ENCODE measurements at places on chromosomes 12 and 14.
A peak's percentile ranks its signal among the peaks of the same experiment; 100 is the strongest.

DNA sequence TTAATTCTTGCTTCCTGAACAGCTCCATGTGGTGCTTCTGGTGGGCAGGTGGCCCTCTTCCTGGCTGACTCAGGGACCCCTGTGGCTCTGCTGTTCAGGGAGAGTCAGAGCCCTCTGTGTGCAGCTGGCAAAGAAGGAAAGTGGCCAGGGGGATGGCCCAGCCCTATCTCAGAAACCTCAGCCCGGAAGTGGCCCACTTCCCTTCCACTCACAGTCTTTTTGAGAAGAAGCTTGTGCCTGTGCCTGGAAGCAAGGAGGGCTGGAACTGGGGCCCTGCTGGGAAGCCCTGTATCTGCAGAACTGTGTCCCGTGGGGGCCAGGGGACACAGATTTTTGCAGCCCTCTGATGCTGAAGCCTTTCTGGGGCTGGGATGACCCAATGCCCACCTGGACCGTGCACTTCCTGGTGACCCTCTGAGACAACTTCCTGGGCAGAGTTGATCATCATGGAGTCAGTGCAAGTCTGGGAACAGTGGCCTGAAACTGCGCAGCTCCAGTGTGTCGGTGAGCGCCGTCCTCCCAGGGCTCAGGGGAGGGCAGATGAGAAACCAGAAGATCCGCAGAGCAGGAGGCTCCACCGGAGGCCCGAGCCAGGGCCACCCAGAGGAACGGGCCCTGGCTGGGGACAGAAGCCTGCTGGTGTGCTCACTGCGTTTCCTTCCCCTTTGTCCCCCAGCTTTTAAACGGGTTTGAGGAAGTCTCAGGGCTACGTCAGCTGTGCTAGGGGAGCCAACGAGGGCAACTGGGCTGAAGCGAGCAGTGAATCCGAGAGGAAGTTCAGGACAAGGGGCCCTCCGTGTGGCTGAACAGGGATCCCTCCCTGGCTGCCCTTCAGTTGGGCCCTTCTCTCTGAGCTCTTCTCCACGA, 217.4 kb upstream of the RTL1 start:
- DNase-seq = no peak

- DNase-seq = no peak
Measured at GRCh38 chr14:56805201-56805991, 4.9 kb downstream of the OTX2 start.

DNA sequence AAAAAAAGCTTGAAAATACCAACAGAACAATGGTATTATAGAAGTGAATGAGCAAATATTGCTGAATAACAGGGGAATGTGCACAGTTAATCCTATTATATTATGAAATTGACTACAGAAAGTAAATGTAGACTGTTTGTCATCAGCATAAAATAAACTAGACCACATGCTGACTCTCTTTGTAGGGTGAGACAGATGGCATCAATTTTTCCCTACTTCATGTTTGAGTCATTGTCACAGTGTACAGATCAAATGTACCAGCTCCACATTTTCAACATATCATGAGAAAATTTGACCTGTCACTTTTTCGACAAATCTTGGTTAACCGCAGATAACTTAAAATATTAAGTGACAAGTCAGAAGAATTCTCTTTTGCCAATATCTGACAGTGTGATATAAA, 421.0 kb downstream of the RPL10L start:
- no peak for DNase-seq

DNA sequence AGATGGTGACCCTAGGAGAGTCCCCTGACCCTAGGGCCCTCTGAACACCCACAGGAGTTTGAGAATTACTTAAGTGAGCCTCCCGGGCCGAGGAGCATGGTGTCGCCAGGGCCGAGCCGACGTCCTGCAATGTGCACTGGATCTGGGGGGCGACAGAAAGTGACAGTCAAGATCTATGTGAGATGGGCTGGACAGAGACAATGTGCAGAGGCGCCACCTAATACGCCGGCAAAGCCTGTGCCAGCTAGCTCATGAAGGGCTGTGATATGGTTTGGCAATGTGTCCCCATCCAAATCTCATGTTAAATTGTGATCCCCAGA, 11.6 kb downstream of the MMAB start:
- no peak for DNase-seq

DNA sequence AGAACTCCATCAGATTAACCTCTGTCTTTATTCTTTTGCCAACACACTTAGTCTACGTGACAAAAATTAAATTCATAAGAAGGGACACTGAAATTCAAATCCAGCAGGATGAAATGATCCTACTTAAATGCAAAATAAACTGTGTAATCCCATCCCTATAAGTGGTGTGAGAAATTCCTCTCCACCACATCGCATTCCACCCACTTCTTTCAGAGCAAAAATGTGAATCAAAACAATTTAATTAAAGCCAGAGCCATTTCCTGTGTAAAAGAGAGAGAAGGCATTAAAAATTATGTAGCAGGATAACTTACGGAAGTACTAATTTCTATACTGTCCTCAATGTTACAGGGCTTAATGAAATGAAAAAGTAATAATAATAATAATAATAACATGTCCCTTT, 844.3 kb downstream of the GALC start:
- DNase-seq = no peak

GRCh38 chr12:76698966-76699365, 64.9 kb upstream of the ZDHHC17 start:
- DNase-seq = no peak

DNA sequence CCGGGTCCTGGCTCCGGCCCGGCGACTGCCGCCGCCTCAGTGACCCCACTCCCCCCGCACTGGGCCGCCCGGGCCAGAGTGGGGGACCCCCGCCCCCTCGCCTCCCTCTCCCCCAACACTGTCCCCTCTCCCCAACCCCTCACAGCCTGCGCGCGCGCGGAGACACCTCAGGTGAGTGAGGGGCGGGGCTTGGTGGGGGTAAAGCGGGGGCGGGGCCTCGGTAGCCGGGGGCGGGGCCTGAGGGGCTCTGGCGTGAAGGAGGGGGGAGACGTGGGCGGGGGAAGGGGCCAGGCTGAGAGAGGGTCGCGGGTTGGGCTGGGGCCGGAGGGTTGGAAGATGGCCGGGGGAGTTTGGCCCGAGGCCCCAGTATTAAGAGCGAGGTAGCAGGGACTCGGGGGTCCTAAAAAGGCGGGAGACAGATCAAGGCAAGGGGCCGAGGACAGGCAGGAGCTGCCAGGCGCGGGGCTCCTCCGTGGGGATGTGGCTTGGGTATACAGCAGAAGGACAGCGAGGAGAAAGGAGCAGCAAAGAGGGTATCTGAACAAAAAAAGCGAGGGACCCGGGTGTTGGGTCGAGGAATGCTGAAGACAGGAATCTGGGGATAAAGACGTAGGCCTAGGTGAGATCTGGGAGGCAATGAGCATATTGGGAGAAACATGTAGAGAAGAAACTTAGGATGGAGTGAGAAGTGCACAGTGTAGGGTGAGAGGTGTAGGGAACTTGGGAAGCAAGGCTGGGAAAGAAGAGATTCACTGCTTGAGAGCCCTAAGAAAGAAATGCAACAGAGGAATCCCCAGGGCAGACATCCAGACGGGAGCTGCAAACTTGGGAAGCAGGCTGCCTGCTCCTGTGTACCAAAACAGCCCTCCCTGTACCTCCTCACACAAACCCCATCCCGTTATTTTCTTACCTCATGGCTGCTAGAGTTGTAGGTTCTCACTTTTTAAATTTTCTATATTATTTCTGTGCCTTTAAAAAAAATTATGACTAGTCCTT, 10.8 kb downstream of the SUOX start:
- DNase-seq = peak; percentile 41

DNA sequence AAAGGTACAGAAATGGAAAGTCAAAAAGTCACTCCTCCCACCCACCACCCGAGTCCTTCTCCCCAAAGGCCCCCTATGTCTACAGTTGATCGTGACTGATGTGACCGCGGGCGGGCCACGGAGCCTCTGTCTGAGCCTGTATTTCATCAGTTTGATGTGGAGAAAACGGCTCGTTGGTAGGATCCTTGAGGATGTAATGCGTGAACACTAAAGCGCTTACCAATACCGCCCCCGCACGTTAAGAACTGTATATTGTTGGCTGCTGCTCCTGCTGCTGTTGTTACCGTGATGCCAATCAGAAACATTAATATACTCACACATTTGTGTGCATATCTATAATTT, 24.6 kb upstream of the UBC start:
- DNase-seq = peak; percentile 52

- no peak for DNase-seq
Measured at GRCh38 chr14:99356031-99356608, 84.1 kb upstream of the BCL11B start.

- no peak for DNase-seq
Measured at GRCh38 chr14:103070971-103071542, 13.0 kb upstream of the LBHD2 start.

DNA sequence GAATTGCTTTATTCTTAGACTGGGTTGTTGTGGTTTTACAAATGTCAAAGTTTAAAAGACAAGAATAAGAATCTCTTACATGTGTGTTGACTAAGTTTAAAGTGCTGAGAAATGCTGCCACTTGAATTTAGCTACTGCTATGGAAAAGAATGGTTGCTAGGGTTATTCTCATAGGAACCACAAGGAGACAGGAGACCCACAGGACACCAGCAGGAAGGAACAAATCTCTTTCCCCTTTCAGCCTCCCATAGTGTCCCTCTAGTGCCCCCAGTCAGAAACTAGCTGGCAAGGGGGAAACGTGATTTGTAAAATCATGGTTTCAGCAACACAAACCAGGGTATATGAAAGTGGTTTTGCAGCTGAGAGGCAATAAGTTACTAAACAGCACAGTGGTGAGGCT, 102.7 kb downstream of the ST8SIA1 start:
- no peak for DNase-seq

- no peak for DNase-seq
Measured at GRCh38 chr12:130710733-130711080, 5.4 kb downstream of the RIMBP2 start.

GRCh38 chr12:131946757-131947156, 3.0 kb upstream of the EP400 start:
- DNase-seq = no peak

DNA sequence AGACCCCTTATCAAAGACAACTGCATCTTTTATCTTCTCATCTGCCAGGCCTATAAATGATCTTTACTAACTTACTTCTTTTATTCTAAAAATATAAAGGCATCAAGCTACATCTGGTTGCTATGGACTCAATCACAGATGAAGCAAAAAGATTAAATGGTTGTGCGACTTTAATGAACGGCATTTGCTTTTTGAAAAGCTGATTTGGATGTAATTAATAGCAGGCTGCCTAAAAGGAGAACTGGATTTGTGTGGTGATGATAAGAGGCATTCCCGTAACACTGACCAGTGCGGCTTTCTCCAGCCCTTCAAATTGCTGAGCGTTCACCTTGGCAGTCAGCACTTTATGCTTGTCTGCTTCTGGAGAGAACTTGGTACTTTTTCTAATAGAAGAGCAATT, 103.8 kb downstream of the ARMH4 start:
- DNase-seq = no peak

- no peak for DNase-seq
Measured at GRCh38 chr12:122040579-122041386, 19.1 kb downstream of the BCL7A start.

- no peak for DNase-seq
Measured at GRCh38 chr12:6364044-6364374, 11.4 kb downstream of the SCNN1A start.

DNA sequence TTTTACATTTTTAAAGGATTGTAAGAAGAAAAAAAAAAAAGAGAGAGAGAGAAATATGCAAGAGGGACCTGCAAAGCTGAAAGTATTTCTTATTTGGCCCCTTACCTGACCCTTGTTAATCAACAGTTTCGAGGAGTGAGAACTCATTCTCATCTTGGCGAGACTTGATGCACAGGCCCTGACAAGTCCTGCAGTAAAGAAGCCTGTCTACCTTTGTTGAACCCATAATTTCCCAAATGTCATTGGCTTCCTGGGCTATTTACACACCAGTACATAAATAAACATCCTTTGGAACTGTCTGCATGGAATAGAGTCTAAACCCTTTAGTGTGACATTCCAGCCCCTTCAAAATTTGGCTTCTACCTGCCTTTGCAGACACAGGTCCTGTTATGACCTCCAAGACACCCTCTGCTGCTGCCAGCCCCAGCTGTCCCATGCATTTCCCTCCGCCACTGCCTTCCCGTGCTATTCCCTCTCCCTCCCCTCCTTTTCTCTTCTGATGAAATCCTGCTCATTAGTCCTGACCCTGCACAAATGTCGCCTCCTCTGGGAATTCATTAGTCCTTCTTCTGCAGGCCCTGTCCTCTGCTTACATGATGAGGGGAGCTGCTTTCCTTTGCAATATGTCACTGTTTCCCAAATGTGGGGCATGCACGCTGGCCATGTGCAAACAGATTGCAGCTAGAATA, 35.1 kb downstream of the MYL2 start:
- DNase-seq = no peak

DNA sequence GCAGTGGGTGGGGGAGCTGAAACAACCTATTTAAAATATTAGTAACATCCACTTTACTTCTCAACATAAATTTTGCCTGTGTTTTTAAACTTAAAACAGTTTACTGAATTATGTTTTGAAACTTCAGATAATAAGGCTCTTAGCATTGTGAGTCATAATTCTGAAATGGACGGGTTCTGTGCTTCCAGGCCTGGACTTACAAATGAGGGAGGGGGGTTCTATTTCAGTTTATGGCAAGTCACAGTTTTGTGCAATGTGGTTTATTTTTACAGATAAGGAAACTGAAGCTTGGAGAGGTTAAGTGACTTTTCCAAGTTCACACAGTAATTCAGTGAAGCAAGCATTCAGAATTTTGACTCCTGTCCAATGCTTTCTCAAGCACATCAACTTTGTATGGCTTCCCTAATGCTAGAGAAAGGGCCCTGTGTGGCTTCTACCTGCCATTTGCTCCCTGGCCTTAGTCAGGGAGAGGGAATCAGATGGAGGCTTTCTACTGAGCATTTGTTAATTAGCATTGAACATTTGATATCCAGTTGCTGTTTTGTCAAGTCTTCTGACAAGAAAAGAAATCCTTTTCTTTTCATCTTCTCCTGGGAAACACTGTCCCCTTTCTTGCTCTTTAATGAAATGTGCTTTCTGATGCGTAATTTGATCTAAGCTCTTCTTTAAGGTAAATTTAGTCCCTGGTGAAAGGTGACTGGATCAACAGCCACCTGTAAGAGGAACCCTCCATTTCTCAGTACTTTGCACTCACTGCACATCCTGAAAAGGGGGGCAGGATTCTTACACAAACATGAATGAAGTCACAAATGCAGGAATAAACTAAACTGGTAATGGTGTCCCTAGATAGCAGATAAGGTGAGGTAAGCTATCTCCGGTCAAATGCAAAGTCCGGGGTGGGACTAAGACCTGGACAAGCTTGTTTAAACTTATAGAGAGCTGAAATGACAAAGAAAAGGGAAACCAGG, 2.5 kb upstream of the SALL2 start:
- DNase-seq = no peak

GRCh38 chr12:6778574-6779550, 6.5 kb downstream of the LAG3 start:
- DNase-seq = peak; percentile 77
